Fibroblast of mammary gland (primary cell): ENCODE measurements at places on chromosomes 2 and 18.

- no peak for DNase-seq
Measured at GRCh38 chr2:236119476-236119875, 48.7 kb downstream of the GBX2 start.

DNA sequence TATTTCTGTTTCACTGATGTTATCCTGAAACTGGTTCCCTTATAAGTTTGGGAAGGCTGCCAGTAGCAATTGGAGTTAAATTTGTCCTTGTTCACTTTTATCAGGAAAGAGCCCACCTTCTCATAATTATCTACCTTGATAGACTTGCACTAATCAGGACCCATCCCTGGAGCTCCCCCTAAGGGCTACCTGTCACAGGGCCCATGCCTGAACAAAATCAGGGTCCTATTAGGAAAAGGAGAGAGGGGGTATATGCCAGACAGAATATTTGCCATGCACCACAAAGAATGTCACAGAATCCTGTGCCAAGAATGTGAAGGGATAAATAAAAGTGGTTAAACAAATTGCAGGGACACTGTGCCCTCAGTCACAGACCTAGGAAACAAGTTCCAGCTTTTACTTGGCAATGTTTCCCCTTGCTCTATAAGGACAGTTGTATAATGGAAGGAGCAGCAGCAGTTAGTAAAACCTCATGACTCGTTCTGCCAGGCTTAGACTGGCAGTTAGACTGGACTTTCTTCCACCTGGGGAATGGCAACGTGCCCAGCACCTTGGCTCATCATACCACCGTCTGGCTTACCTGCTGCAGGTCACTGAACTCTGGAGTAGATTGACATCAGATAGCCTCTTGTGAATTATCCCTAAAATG is 32.3 kb upstream of the VWC2L start:
- DNase-seq = no peak

- DNase-seq = no peak
Measured at GRCh38 chr18:77716282-77716681, 466.6 kb downstream of the GALR1 start.

- DNase-seq = no peak
Measured at GRCh38 chr18:3120356-3120755, 99.4 kb downstream of the MYOM1 start.

- no peak for DNase-seq
Measured at GRCh38 chr2:239833269-239834109, 191.7 kb downstream of the NDUFA10 start.

DNA sequence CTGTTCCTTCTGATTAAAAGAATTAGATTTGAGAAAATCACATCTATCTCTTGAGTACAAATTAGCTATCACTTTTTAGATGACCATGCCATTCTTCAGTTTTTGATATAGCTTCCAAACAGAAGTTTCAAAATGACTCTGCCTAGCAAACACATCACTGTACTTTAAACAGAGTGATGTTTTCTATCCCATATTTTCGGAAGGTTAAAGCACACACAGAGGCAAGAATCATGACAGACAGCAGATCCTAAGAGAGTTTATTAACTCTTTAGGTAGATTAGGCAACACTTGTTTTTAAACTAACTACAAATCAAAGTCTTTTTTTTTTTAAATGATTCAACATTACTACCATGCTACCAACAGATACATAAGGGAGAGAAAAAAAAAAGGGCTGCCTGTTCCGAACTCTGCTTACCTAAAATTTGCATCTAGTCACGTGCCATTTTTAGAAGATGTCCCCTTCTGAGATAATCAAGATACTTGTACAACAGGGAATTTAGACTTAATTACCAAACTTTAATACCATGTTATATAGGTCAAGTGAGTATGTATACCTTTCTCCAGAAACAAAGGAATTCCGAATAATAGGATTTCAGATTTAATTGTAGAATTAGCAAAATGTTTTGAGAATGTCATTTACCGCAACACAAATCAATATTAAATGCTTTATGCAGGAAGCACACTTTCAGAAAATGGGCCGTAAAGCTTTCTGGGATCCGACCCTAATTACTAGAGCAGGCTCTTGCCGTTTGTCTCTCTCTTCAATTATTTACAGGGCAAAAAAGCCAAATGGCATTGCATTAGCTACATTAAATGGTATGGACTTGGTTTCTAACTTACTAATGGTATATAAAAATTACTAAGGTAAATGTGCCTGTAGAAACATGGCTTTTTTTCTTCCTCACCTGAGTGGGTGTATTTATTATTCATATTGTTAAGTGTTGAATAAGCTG is 2.6 kb downstream of the RBMS1 start:
- peak; percentile 7 for DNase-seq

DNA sequence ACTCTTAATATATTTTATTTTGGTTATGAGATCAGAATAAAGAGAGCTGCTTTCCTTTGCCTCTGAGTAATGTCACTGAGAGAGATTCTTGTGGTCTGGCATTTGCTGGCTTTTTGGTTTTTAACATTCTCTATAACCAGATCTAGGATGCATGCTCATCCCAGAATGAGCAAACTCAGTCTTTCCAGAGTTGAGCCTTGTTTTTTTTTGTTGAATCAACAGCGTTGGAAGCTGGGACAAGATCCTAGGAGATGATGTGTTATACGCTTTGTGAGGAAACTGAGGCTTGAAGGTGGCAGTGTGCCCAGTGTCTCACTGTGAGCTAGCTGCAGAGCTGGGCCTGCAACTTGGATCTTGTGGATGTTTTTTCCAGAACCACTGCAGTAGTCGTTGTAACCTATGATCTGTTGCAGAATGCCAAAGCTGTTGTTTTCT is 19.5 kb downstream of the MYO1B start:
- peak; percentile 96 for DNase-seq

DNA sequence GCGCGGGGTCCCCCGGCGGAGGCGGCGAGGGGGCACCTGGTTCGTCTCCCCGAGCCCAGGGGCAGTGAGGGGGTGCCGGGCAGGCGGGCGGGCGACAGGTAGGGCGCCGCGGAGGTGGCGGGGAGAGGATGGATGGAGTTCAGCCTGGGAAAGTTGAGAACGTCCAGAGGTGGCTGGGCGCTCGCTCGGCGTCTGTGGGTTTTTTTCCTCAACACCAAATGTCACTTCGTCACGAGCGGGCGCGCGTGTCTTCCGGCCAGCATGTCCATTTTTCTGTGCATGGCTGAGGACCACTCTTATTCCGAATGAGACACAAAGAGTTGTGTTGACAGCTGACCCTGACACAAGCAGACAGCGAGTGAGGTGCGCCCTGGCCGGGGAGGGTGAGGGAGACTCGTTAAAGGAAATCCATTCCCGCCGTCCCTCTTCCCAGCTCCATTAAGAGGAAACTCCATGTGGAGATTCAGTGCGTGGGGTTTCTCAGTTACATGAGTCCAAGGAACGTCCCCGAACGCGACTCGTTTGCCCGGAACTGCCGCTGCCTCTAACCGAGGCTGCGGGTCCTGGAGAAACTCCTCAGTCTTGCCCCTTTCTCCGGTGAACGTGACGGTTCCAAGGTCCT is 859 bp downstream of the GREB1L start:
- peak; percentile 21 for DNase-seq

- DNase-seq = no peak
Measured at GRCh38 chr2:172108587-172108930, 5.9 kb upstream of the DLX2 start.

DNA sequence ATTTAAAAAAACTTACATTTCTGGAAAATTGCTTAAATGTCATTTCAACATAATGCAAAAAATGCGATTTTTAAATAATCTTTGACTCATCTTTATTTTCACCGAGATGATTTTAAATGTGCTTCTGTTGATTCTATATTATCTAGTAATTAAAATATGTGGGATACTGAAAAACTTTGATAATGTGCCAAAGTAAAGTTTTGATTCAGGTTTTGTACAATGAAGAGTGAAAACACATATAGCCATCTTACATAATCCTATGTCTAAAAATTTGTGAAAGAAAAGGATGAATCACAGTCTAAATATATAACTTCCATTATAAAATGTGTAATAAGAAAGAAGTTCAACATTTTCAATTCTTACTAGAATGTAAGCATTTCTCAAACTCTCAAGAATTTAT is 204.3 kb upstream of the ZC3H15 start:
- no peak for DNase-seq

- no peak for DNase-seq
Measured at GRCh38 chr18:79555885-79556284, 123.7 kb upstream of the CTDP1 start.
